Type B pancreatic cell (in vitro differentiated cells): ENCODE measurements at places on chromosomes 3 and 15. TPM values are rescaled to one million over a fixed set of nuclear protein-coding genes. Genes with fewer than 3 reads are reported as not detected.

GRCh38 chr3:71542521-71543370, 40.8 kb downstream of the FOXP1 start:
- no peak for DNase-seq

- DNase-seq, result no peak
These were observed 627.0 kb downstream of the SI start for GRCh38 chr3:164451072-164451910.

DNA sequence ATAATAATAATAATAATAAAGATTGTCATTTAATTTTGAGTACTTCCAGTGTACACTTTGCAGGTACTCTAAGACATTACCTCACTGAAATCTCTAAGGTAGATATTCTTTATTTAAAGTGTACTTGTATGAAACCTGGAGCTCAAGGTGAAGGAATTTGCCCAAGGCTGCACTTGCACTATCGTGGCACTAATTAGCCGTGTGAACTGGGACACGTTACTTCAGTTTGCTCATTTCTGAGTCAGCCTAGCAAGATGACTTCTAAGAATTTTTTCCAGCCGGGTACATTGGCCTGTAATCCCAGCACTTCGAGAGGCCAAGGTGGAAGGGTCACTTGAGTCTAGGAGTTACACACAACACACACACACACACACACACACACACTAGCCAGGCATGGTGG, 33.5 kb downstream of the MLH1 start:
- DNase-seq, result no peak

RAB7A gene
- total RNA-seq, result 157 and 216 TPM in 2 replicates

GRCh38 chr3:111859974-111860859, 1.2 kb downstream of the PHLDB2 start:
- DNase-seq, result peak; percentile 72

DNA sequence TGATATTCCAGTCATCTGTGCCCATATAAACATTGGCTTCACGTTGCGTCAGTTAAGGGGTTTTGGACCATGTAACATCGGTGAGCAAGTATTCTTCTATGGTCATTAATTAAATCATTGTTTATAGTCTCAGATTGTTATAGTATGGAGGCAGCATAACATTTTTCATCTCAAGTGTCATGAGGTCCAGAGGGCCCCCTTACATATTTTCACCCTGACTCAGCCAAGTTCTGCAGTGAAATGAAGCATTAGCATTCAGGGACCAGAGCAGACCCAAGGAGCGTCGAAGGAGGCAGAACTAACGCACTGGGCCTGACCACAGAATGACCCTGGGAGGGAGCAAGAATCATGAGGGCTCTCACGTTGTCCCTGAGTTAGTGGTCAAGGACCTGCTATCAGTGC, 171.5 kb downstream of the LRTM1 start:
- DNase-seq, result no peak
